Inflammatory macrophage (primary cell): ENCODE measurements at places on chromosomes 5 and 9.

- DNase-seq = no peak
Observed at GRCh38 chr9:86891091-86891490, 56.2 kb downstream of the GAS1 start.

GRCh38 chr9:134993416-134993815, 75.7 kb upstream of the FCN1 start:
- DNase-seq = no peak

DNA sequence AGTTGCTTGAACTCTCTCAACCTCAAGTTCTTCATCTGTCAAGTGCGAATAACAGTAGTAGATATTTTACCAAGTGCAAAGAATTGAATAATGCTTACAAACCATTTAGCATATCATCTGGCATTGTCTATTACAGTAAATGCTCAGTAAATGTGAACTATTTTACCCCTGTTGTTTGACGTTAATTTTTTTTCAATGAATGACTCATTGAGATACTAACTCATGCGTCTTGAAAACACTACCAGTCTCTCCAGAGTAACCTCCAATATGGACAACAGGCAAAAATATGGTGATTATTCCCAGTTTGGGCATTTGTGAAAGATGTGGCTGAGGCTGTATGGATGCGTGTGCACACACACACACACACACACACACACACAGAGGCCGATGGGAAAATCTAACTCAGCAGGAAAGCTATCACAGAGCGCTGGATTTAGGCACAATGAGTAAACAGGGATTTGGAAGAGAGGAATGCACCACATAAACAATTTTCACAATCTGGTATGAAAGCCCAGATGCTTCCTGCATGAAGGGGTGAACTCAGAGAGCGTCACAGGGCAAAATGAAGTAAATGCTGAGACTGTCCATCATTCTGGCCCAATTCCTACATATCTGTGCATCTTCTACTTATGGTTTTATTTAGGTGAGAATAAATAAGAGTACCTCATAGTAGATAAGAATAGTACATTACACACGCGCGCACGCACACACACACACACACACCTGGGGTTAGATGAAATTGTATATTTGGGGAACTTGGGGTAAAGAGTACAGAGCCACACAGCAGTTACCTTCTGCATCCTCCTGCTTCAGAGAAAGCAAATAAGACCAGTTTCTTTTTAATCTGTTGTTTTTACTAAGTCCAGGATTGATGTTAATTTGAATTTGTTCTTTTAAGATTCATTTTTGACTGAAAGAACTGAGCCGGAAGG, 128.7 kb downstream of the PALM2AKAP2 start:
- no peak for DNase-seq

- no peak for DNase-seq
Observed at GRCh38 chr5:22947921-22948320, 94.8 kb upstream of the CDH12 start.

DNA sequence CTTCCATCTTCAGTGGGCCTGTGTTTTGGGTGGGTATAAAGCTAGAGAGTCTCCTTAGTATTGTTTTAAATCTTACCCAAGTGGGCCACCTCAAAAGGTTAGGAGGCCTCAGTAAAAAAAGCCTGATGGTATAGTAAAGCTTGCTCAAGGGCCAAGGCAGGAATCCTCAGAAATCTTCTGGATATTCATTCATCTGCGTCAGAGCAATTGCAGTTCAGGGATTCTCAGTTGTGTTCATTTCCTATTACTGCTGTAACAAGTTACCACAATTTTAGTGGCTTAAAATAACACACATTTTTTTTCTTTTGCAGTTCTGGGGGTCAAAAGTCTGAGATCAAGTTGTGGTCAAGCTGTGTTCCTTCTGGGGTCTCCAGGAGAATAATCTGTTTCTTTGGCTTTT, 985.5 kb downstream of the TLE4 start:
- DNase-seq = no peak

- peak; percentile 80 for DNase-seq
Observed at GRCh38 chr5:317086-317811, 4.3 kb upstream of the AHRR start.

DNA sequence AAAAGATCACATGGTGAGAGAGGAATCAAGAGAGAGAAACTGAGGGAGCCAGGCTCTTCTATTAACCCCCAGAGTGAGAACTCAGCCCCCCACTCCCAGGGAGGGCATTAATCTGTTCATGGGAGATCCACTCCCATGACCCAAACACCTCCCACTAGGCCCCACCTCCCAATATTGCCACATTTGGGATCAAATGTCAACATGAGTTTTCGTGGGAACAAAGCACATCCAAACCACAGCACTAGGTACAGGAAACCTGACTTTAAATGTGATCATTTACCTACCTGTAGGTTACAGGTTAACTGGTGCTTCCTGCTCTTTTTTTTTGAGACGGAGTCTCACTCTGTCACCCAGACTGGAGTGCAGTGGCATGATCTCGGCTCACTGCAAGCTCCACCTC, 16.9 kb downstream of the NNT start:
- DNase-seq = no peak

DNA sequence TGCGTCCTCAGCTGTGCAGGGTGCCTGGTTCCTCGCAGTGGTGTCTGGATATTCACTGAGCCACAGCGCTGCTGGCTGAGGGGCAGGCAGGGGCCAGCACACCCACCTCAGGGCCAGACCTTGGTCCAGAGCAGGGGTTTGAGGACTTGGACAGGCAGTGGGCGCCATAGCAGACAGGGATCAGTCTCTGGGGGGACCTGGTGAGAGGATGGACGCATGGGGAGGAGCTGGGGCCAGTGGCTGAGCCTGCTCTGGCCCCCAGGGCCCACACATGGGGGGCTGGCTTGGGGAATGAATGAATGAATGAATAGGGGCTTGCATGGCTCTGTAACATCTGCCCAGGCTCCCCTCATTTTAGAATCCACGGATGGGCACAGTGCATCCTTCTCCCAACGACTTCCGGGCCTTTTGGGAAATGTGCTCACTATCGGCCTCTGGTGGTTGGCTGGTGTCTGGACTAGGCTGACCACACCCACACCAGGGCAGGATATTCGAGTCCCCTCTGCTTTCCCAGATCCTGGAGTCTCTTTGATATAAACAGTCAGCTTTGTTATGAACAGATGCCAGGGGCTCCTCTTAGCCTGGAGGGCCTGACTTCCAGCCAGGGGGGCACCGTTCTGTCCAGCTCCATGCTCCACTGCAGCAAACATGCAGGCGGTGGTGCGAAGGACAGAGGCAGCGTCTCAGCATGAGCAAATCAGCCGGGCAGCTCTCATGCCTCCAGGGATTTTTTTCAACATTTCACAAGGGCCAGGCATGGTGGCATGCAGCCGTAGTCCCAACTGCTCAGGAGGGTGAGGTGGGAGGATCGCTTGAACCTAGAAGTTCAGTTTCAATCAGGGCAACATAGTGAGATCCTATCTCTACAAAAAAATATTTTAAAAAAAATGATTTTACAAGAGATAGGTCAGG, 62.6 kb downstream of the NEK6 start:
- DNase-seq = peak; percentile 63

DNA sequence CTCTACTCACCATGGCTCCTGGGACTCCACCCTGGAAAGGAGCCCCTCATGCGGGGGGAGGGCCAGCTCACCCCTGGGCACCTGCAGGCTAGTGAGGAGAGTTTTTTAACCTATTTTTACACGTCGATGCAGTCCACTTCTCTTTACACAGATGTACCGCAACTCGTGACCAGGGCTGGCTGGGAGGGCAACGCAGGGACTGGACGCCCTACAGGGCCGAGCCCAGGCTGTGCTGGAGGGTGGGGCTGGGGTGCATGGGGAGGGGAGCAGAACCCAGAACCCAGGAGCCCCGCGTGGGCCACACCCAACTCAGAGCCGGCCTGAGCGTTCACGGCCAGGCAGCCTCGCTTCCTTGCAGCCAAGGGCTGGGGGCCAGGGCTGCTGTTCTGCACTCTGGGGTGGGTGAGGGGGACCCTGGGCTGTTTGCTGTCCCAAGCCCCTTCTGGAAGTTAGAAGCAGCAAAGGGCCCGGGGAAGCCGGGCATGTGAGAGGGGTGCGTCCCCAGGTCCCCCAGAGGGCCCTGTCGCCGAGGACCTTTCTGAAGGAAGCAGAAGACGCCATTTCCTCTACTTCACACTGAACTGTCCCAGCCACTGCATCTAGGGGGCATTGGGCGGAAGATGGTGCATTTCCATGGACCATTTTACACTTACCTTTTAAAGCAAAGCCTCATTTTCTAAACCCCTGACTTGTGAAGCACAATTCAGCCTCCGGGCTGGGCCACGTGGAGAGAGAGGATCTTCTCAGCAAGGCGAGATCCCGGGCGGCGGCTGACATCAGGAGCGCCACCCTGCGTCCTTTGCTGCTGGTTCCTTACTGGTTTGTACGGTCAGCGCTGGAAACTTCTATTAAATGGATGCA, 90.5 kb downstream of the KCNT1 start:
- DNase-seq = no peak

DNA sequence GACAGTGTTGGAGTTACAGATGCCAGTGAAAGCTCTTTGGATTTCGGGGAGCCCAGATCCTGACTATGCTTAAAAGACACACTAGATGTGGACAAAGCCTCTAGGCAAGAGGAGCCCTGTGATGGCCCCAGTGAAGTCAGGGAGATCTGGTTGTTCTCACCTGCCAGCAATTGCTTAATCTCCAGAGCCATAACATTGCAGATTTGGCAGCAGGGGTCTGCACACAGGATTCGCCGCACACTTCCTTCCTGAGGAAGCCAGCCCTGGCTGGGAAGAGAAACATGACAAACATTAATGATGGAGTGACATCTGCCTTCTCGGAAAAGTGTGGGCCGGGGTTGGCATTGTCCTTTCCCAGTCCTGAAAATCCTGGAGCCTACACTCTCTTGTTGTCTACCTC, 65.2 kb upstream of the PHF24 start:
- DNase-seq = no peak

- no peak for DNase-seq
Observed at GRCh38 chr5:111463311-111463710, 49.0 kb downstream of the STARD4 start.

- no peak for DNase-seq
Observed at GRCh38 chr5:31993165-31993961, 180.8 kb downstream of the GOLPH3 start.

- DNase-seq = peak; percentile 12
Observed at GRCh38 chr5:113119246-113119924, 142.8 kb downstream of the DCP2 start.

GRCh38 chr9:129121483-129121882, 10.3 kb downstream of the PTPA start:
- no peak for DNase-seq

GRCh38 chr9:15370466-15371447, 51.9 kb upstream of the SNAPC3 start:
- no peak for DNase-seq

GRCh38 chr9:137485343-137486140, 26.4 kb upstream of the NSMF start:
- DNase-seq = no peak

DNA sequence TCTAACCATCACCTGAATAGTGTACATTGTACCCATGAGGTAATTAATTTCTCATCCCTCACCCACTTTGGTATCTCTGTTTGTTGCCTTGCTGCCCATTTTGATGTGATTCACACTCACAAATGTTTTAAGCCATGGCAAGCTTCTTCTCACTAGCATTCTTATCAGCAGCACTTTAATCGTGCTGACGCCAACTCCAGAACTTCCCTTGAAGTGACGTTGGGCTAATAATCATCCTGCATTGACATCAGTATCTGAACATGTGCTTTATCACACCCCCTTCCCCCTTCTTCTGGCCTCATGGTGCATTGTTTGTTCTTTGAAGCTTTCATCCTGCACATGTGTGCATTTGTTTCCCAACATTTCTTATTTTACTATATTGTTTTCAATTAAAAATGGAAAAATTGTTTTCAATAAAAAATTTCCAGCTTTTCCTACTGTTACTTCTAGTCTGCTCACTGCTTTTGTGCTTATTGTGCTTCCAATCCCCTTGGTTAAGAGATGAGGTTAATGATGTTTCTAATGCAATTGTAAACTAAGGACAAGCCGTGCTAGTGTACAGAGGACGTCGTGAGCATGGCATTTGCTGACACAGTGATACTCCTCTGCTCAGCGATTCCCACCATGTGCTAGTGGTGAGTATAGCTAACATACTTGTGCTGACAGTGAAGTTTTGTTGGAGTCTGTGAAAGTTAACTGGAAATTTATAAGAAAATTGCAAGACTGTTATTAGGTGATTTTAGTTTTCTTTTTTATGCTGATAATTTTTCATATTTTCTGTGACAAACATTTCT, 238.5 kb downstream of the KDM4C start:
- no peak for DNase-seq

DNA sequence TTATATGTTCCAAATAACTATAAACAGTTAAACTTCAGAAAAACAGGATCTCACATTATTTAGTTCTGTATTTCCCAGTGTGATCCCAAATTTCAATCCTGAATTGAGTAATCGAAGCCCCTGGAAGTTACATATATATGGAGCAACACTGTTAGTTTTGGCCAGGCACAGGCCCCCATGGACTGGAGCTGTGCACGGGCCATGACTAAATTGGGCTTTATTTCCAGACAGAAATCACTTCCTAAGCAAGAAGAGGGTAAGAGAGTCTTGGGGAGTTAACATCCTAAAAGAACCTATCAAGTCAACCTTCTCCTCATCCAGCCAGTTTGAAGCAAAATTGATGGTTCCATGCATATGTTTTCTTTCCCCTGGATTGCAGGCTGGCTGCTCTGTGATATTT, 393.0 kb downstream of the TMEM167A start:
- DNase-seq = no peak

GRCh38 chr5:81239613-81240012, 6.5 kb downstream of the CKMT2 start:
- no peak for DNase-seq

DNA sequence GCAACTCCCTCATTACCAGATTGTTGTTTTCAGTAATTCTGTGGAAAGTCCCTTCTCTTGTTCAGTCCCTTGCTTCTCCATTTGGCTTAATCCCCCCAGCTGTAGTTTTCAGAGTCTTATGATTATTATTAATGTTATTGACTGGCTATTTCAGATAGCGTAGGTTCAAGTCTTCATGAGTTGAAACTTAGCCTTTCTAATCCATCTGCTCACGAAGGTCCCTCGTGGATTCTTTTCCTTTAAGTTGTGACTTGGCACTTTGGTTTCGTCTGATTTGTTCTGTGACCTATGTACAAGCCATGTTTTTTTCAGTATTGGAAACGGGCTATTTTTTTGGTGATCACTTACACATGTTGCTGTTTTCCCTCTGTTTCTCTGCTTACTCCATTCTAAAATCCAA, 260.3 kb downstream of the TMEM167A start:
- no peak for DNase-seq

DNA sequence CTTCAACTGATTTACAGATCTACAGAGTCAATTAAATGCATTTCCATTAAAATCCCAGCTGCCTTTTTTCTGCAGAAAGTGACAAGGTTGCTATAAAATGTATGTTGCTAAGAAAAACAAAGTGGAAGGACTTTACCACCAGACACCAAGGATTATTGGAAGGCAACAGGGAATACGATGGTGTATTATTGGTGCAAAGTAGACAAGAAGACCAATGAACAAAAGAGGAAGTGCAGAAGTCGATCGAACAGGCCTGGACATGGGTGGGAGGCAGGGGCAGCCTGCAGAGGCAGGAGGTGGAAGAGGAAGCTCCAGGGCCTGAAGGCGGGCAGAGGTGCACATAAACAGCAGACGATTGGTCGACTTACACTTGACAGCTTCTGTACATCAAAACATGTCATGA, 10.6 kb upstream of the SLC6A19 start:
- peak; percentile 54 for DNase-seq

GRCh38 chr5:116032094-116032517, at the start of gene ARL14EPL:
ARL14EPL (plus strand) TSS chr5:116032472; CDS start chr5:116051466, 18,994 bp downstream.
- peak; percentile 76 for DNase-seq
